ENCODE measurements at places on chromosomes 3 and 15. TPM values are rescaled to one million over a fixed set of nuclear protein-coding genes. Genes with fewer than 3 reads are reported as not detected.

The SNX22 gene
- total RNA-seq = 4.6 TPM

The COL6A6 gene
- 0.25 TPM for total RNA-seq

The MORC1 gene
- not detected for total RNA-seq

The PLA2G4D gene
- total RNA-seq = not detected

The ACKR2 gene
- 0.64 TPM for total RNA-seq

The B3GALNT1 gene
- total RNA-seq = 2.6 TPM

The SLC27A2 gene
- total RNA-seq = not detected
